ENCODE measurements at places on chromosomes 1 and 21.

DNA sequence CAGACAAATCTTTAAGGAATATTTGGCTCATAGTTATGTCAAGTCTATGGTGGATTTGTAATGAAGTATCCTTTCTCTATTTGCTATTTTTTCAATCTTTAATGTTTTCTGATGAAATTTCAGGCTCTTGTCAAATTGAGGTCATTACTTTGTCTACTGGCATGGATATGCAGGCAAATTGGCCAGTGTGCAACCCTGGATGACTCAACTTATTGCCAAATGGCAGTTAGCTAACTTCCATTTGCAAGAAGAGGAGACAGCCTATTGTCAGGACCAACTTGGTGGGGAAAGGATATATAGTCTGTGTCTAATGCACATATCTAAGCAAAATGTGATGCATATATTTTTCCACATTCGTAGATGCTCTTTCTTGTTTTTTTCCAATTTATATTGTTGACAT, 530.5 kb downstream of the PTBP2 start:
- H3K36me3 ChIP-seq = no peaks in the 10 kb centered on the region
- no peaks in the 10 kb centered on the region for H3K27me3 ChIP-seq
- H3K4me1 ChIP-seq = no peaks in the 10 kb centered on the region
- H3K4me3 ChIP-seq = no peak overlapping the region
- H3K27ac ChIP-seq = no peak overlapping the region
- no peak for DNase-seq

- no peak for DNase-seq
- H3K27me3 ChIP-seq = no peaks in the 10 kb centered on the region
- no peaks in the 10 kb centered on the region for H3K36me3 ChIP-seq
- H3K4me3 ChIP-seq = no peak overlapping the region
- no peak overlapping the region for H3K27ac ChIP-seq
These were observed 40.9 kb downstream of the LRP8 start for GRCh38 chr1:53286955-53287354.

- no peak overlapping the region for H3K4me3 ChIP-seq
- peaks cover 19% of the 10 kb centered on the region for H3K4me1 ChIP-seq
- H3K27me3 ChIP-seq = no peaks in the 10 kb centered on the region
- peak overlapping the region; percentile 2 for H3K27ac ChIP-seq
- H3K36me3 ChIP-seq = no peaks in the 10 kb centered on the region
- no peak for DNase-seq
These were observed 232.1 kb upstream of the KAZN start for GRCh38 chr1:14366091-14367018.

DNA sequence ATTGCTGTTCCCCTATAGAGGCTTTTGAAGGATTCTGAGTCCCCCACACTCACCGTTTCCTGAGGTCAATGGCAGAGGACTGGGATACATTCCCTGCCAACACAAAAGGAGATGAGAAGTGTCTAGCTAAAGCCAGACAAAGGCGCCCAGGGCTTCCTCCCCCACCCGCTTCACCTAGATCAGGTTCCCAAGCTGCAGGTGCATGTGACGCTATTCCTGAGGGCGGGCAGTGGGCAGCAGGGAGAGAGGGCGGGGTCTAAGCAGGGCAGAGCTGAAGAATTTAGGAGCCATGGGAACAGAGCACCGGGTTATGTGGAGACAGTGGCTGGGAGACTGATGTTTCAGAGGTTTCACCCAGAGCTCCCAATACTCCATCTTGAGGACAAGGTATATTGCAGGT, 6.0 kb upstream of the ARHGEF2 start:
- H3K27ac ChIP-seq = peak overlapping the region; percentile 98
- no peak for DNase-seq
- no peak overlapping the region for H3K4me3 ChIP-seq
- H3K36me3 ChIP-seq = no peaks in the 10 kb centered on the region
- peaks cover 42% of the 10 kb centered on the region for H3K4me1 ChIP-seq
- no peaks in the 10 kb centered on the region for H3K27me3 ChIP-seq

- H3K4me3 ChIP-seq = no peak overlapping the region
- no peak for DNase-seq
- no peaks in the 10 kb centered on the region for H3K27me3 ChIP-seq
- H3K36me3 ChIP-seq = no peaks in the 10 kb centered on the region
These were observed 139.6 kb downstream of the PLPP3 start for GRCh38 chr1:56439610-56440264.

DNA sequence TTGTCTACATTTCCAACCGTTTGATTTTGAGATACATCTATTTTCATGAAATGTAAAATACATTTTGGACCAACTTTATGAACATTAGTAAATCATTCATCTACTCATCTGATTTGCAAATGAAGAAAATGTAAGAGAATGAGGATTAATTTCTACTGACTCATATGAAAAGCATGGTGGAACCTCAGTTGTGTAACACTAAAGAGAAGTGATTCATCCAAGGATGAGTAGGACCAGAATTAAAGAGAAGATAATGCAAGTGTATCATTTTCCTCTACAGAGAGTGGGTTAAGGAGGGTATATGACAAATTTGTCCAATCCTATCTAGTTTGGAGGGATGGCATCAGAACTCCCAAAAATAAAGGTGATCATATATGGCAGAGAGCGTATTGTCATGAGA, 1967.6 kb downstream of the MRPL39 start:
- DNase-seq = no peak
- no peaks in the 10 kb centered on the region for H3K27me3 ChIP-seq
- H3K36me3 ChIP-seq = no peaks in the 10 kb centered on the region
- H3K4me3 ChIP-seq = no peak overlapping the region
- H3K4me1 ChIP-seq = no peaks in the 10 kb centered on the region

DNA sequence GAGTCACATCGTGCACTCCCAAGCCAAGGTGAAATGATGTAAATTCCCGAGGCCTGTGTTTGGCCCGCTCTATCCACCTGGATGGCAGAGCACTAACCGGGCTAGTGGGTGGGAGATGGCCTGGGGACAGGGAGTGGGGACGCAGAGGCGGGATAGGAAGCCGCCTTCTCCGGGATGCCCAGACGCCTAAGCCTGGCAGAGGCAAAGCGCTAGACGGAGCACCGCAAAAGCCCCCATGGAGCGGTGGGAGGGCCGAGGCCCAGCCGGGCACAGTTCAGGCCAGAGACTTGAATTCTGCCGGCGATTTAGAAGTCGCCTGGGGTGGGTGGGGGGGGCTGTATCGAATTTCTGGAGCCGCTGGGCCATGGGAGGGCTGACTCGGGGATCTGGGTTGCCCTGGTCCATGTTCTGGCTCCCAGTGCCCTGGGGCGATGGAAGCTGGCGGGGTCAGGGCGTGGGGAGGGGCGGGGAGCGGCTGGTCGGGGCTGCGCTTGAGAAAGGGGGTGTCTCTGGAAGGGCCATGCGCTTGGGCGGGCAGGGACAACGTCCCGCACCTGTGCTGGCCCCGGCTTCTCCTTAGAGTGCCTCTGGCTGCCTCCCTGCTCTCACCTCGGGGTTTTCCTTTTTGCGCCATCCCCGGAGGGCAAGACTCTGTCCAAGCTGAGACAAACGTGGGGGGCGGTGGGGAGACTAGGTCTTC, 28.0 kb downstream of the KIAA2013 start:
- no peak overlapping the region for H3K27ac ChIP-seq
- H3K27me3 ChIP-seq = peaks cover 15% of the 10 kb centered on the region
- no peak for DNase-seq
- H3K4me3 ChIP-seq = no peak overlapping the region

DNA sequence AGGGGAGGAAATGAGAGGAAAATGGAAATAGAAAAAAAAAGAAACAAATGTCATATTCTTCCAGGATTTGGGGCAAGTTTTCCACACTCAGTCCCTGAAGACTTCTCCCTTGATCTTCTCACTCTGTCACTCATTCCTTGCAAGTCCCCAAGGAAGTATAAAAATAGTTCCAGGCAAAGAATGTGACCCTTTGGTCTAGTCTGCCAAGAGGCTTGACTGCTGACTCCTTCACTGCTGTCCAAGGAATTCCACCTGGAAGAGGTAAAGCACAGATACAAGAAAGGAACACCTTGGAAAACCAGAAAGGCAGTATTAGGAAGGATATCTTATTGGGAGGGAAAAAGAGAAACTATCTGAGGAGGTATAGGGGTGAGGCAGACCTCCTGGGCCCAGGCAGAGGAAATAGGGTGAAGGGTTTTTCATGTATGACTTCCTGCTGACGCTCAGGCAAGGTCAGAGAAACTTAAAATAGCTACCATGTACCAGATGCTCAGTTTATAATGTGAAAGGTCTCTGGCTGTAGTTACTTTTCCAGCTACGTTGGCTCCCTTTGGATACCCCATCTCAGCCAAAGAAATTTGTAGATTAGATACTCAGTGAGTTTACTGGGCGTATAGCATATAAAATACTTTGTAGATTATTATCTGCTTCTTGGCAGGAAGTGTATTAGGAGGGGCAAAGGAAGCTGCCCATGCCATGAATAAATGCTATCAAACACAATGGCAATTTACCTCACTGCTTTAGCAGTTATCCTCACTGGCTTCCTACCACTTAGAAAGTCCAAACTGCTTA, 2.0 kb upstream of the GJA5 start:
- peak overlapping the region; percentile 25 for H3K27ac ChIP-seq
- no peak for DNase-seq
- no peaks in the 10 kb centered on the region for H3K27me3 ChIP-seq
- H3K4me3 ChIP-seq = no peak overlapping the region
- H3K36me3 ChIP-seq = no peaks in the 10 kb centered on the region
- no peaks in the 10 kb centered on the region for H3K4me1 ChIP-seq

DNA sequence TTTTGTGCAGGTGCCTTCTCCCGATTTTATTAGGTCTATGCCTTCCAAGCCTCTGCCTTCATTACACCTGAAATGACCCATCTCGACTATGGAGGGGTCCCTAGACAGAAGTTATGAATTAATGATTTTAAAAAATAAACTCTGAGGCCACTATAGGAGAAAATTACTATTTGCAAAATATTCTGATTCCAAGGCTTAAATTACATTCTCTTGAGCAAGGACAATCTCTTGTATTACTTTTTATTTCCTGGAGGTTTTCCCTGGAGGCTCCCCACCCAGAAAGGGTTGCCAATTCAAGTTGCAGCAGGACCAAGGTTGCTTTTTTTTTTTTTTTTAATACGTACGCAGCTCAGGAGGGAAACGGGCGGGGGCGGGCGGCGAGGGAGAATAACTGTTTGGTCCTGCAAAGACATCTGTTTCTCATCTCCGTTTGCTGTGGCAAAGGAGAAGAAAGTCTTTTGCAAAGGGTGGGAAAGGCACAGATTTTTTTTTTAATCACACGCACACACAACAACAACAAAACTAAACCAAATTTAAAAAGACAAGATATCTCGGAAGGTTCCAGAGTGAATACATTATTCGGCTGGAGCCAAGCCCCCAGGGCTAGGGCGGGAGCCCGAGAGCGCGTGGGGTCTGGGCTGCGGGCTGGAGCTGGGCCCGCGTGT, 618 bp upstream of the SERTAD4 start:
- no peaks in the 10 kb centered on the region for H3K36me3 ChIP-seq
- peaks cover 11% of the 10 kb centered on the region for H3K4me1 ChIP-seq
- H3K27me3 ChIP-seq = no peaks in the 10 kb centered on the region
- H3K27ac ChIP-seq = peak overlapping the region; percentile 92
- H3K4me3 ChIP-seq = peak overlapping the region; percentile 81

DNA sequence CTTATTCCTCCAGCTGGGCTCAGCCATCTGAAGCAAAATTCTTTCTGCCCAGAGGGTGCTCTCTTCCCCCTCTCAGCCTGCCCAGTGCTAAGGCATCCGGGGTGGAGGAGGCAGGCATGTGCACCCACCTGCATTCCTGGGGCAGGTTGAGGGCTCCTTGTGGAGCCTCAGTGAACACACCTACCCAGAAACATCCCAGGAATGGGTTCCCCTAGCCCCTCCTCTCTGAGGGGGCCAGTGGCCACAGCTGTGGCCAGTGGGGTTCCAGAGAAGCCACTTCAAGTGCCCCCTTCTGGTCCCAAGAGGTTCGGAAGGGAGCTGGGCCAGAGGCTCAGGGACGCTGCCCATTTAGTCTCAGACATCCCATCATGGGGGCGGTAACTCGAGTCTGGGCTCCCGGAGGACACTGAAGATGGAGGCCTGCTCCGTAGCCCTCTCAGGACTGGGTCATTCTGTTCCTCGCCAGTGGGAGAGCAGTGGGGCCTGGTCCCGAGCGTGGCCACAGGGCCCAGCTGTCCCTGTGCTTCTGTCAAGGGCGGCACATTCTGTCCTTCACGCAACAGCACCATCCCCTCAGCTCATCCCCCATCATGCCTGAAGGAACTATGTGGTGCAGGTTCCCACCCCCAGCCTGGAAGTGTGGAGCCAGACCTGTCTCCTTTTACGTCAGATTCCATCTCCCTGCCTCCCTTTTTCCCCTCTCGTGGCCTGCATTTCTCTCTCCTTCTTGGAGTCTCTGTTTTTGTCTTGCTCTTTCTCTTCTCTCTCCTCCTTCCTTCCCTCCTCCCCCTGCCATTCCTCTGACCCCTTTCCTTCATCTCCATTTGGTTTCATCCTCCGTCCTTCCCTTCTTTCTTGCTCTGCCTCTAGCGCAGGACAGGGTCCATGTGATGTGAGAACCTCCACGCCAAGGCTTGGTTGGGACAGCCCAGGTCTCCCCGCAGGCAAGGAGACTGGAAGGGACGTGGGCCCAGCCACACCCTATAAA, 49.6 kb upstream of the KDM4A start:
- H3K27me3 ChIP-seq = no peaks in the 10 kb centered on the region
- H3K4me1 ChIP-seq = no peaks in the 10 kb centered on the region
- no peak for DNase-seq
- H3K36me3 ChIP-seq = peaks cover 18% of the 10 kb centered on the region
- H3K27ac ChIP-seq = no peak overlapping the region

GRCh38 chr1:185987611-185988321, 253.6 kb downstream of the HMCN1 start:
- no peak for DNase-seq
- H3K27me3 ChIP-seq = no peaks in the 10 kb centered on the region
- H3K4me3 ChIP-seq = no peak overlapping the region
- no peak overlapping the region for H3K27ac ChIP-seq
- peaks cover 5% of the 10 kb centered on the region for H3K4me1 ChIP-seq

DNA sequence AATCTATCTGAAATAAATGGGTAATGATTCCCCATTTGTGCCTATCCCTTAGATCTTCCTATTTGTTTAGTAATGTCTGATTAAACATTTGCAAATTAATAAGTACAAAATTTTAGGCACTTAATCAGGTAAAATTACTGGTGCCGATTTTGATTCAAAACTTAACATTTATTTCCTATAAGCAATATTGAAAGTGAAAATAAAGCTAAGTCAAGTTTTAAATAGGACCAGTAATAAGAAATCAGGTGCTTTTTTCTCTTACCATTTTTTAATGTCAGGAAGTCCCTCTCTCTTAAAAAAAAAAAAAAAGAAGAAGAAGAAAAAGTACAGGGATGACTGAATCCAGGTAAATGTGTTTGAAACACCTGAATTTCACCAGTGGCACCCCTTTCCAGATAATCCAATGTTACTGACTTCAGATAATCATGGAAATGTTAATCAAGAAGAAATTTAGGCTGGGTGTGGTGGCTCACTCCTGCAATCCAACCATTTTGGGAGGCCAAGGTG, 836 bp upstream of the GBP4 start:
- H3K27me3 ChIP-seq = no peaks in the 10 kb centered on the region
- peak overlapping the region; percentile 72 for H3K27ac ChIP-seq
- H3K4me3 ChIP-seq = no peak overlapping the region

DNA sequence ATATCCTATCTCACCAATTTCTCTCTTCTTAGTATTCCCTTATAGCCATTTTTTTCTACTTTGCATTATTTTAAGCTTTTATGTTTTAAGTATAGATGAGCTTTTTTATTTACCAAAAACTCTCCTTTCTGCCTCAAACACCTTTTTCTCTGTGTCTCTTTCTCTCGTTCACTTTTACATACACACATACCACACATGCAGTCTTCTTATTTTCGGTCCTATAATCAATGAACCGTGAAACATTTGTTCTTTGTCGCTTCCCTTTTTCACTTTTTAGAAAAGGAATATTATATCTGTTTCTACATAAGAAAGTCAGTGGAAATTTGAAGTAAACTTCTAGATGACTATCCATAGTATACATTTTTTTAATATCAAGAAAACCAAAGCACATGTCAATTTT, 183.2 kb downstream of the MRPL39 start:
- H3K27me3 ChIP-seq = no peaks in the 10 kb centered on the region
- DNase-seq = no peak
- no peaks in the 10 kb centered on the region for H3K4me1 ChIP-seq
- H3K36me3 ChIP-seq = no peaks in the 10 kb centered on the region

All from esophagus squamous epithelium (tissue), 5 donors.